Esophagus mucosa (tissue), 1 donor: ENCODE measurements at places on chromosomes 12 and 14.

- no peak for ATAC-seq
These were observed 60.2 kb upstream of the STXBP6 start for GRCh38 chr14:25110106-25110505.

GRCh38 chr14:68020999-68021663, 201.6 kb downstream of the RAD51B start:
- no peak for ATAC-seq

DNA sequence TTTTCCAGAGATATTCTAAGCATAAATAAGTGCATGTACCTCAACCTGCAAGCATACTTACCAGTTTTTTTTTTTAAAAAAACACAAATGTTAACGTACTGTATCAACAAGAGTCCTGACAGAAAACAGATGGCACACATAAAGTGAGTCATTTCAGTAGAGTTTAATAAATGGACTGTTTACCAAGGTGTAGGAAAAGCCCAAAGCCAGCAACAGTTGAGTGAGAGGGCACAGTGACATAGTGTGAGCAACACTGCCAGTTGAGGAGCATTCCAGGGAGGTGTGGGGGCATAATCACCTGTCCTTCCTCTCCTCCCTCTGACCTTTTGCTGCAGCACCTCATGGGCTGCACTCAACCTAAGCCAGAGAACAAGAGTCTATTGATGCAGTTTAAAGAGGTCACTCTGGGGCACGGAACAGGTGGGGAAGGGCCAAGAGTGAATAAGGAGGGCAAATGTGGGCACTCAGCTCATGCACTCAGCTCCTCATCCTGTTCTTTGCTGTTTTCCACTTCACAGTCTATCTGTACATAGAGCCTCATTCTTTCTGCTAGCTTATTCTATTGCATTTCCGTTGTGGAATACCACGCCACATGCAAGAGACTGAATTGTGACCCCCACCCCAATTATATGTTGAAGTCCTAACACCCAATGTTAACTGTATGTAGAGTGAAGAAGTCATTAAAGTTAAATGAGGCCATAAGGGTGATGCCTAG, 29.3 kb downstream of the DHRS2 start:
- ATAC-seq, result no peak

GRCh38 chr14:105902131-105902898, 375.9 kb downstream of the TMEM121 start:
- no peak for ATAC-seq

DNA sequence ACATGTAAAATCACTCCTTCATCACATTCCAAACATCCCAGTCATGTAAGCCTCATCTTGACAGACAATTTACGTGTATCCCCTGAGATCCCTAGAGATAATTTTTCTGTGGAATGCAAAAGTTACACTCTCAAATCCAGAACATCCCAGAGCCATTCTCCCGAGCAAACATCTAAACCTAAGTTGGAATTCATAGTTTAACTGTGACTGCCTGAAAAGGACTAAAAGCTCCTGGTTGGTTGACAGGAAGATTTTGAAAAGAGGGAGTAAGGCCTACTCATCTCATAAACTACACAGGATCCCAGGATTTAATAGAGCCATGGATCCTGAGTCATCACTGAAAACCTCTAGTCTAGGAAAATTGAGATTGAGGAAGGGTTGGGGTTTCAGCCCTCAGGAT, 123.6 kb downstream of the SCN8A start:
- no peak for ATAC-seq

- no peak for ATAC-seq
These were observed 44.3 kb upstream of the CCT2 start for GRCh38 chr12:69540987-69541386.

GRCh38 chr12:101051151-101051550, 158.9 kb downstream of the SLC5A8 start:
- ATAC-seq, result no peak

- ATAC-seq, result no peak
These were observed 17.3 kb upstream of the LIN7A start for GRCh38 chr12:80954857-80955520.
